ENCODE measurements at places on chromosomes 2 and 18.

DNA sequence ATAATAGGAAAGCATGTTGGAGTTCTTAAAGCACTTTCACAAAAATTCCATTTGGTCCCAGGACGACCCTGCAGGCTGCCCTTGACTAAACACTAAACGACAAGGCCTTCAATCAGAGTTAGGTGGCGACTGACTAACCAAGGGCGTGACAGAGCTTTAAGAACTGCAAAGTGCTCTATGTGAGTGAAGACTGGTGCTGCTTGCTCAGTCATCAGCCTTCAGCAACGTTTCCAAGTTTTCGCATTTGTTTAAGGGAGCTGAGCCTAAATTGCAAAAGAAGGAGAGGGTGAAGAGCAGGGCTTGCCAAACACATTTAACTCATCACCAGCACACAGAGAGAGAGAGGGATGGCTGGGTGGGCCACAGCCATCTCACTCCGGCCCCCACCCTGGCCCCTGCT lies 204.7 kb upstream of the PID1 start:
- no peak for DNase-seq

DNA sequence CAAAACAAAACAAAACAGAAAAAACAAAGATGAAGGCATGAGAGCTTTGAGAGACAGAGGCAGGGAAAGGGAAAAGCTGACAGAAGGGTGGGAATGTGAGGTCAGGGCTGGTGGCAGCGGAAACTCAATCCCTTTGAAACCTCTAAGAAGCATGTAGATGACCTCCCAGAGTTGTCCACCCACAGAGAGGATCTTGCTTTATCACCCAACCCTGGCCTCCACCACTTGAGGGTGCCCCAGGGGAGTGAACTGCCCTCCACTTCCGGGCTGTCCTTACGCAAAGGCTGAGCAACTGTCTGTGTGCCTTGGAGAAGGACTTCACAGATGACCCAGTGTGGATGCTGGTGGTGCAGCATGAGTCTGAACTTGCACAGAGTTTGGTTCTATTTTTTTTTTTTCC lies 26.7 kb downstream of the PDCL3 start:
- no peak for DNase-seq

DNA sequence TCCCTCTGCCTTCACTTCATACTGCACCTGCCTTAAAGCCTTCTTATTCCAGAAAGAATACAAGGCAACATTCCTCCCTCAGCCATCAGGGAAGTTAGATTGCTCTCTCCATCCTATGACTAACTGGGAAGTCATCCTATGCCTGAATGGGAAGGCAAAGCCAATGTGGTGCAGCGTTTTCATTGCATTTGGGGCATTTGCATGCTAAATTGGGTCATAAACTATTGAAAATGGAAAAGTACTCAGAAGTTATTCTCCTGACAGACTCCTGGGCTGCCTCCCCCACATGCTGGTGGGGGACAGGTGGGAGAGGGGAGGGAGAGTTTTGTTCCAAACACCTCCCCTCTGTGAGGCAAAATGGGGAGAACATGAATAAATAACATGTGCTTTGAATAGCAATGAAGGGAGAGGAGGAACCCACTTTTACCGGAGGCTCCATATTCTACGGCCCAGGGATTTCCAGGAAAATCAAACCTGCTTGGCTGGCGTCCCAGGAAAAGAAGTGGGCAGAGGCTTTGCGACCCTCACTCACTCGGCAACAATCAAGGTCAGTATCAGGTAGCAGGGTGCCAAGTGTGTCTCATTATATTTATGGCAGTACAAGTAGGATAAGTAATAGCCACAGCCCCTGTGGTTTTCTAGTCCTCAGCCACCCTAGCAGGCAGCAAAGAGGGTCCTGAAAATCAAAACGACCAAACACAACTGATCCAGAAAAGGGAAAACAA lies 84.1 kb downstream of the BOD1L2 start:
- peak; percentile 86 for DNase-seq

GRCh38 chr2:6337472-6337820 lies 528.3 kb downstream of the CMPK2 start:
- DNase-seq, result no peak

DNA sequence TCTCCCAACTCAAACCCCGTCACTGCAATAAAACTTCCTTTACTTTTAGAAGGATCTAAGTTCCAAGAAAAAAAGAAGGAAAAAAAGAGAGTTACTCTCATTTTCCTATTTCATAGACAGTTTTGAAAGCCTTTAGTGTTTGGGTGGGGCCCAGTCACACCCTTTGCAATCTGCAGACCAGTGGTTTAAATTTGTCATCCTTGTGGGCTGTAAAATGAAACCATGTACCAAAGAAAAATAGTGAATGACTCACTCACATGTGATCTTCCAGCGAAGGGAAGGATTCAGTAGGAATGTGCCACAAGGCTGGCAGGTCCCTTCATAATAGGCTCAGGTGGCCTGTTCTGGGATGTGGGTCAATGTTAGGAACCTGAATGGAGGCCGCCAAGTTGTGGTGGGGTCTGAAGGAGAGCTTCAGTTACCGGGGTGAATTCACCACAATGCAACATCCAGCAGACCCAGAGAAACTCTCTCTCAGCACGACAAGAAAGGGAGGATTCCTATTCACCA lies 28.3 kb downstream of the ANXA4 start:
- no peak for DNase-seq

GRCh38 chr2:41949091-41949882 lies 98.5 kb upstream of the PKDCC start:
- no peak for DNase-seq

GRCh38 chr18:48637081-48637990 lies 98.5 kb downstream of the CTIF start:
- DNase-seq, result no peak

DNA sequence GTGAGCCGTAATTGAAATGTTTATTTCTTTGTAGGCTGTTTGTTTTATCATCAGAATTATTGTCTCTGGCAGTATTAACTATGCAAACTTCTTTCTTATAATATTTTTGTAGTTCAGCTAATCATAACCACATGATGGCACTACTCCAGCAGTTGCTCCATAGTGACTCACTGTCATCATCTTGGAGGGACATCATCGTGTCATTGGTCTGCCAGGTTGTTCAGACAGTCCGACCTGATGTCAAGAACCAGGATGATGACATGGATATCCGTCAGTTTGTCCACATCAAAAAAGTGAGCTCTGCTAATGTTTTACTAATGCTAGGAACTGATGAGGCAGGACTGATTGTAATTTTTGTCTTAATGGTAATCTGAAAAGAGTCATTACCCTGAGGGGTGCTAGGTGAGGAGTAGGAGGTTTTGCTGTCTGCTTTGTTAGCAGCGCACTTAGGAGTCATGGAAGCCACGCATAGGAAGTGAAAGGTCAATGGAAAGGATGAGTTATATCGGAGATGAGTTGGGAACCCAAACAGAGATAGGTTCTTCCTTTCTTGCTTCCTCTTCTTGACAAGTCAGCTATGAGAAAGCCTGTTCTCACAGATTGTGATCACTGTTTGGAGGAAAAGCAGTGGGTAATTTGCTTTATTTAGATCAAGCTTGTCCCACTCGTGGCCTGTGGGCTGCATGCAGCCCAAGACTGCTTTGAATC lies 49.2 kb downstream of the PIKFYVE start:
- DNase-seq, result no peak

DNA sequence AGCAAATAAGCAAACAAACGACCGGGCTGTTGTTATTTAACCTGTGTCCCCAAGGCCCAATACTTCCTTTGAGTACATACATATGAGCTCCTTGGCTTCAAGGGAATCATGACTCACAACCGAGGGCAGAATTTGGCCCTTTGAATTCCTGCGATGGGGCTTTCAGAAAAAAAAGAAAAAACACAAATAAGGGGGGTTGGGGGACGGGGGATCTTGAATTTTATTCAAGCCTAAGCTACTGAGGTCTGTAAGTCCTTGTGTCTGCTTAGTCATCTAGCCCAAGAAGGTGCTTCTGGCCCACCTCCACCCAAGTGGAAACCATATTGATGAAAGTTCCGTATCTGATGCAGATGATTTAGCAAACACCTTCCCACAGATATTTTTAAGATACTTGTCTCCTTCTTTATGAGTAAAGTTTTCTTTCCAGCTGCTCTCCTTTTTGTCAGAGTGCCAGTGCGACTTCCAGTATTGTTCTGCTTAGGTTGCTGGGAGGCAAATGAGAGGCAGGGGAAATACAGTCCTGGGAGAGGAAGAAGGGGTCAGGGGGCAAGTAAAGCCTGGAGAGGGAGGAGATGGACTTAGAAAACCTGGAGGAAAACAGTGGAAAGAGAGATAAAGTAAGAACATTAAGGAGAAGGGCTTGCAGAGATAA lies 169.6 kb downstream of the ZEB2 start:
- DNase-seq, result no peak

- peak; percentile 15 for DNase-seq
Observed at GRCh38 chr2:31729442-31730092, 148.8 kb upstream of the SRD5A2 start.

GRCh38 chr18:52570975-52571374 lies 231.0 kb downstream of the DCC start:
- no peak for DNase-seq

- no peak for DNase-seq
Observed at GRCh38 chr18:3279201-3280185, 17.6 kb downstream of the MYL12B start.

DNA sequence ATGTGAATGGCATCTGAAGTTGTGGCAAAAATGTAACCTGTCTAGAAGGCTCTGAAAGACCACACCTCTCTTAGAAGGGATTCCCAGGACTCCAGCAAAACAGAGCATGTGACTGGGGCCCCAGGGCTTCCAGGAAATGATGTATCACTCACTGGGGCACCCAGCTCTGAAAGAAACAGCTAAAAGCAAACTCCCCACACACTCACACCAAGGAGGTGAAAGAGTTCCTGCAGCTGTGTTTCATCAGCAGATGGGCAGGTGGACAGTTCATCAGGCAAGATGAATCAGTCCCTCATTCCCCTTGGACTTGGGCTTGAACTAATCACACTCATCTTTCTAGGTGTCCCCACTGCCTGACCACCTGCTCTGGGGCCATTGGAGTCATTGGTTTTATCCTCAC lies 76.2 kb downstream of the CCBE1 start:
- no peak for DNase-seq

DNA sequence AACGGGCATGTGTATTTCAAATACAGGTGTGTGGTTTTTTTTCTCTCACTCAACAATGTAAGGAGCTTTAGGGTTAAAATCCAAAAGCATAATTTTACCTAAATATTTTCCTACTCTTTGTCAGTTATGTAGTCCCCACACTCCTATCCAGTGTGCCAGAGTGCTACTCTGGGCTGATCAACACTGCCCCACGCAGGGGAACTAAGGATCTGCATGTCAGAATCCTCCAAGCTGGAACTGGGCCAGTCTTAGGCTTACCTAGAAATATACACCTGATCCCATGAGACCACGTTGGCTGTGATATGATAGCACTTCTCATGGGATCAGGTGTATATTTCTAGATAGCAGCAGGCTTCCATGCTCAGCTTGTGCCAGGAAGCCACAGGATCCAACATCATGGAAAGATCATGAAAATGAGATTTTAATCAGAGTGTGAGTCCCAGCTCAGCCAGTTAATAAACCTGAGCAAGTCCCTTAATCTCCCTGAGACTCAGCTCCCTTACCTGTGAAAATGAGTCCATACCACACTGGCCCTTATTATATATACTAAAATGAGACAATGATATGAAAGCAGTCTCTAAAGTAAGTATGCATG lies 29.7 kb downstream of the CCDC141 start:
- peak; percentile 18 for DNase-seq

DNA sequence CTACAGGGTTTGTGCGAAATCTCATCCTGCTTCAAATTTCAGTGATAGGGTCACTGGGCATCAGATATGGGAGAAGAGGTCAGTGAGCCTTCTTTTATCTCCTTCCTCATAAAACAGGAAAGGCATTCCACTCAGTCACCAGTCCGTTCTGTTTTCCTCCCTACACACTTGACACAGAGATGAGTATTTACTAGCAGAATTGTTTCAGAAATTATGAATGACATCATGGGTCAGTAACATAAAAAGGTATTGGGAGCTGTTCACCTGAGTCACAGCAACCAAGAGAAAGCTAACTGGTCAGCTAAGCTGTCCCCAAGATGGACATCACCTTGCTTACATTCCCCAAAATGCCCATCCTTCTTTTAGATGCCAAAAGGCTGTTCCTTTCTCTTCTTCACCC lies 96.3 kb downstream of the ACVR1 start:
- DNase-seq, result no peak

DNA sequence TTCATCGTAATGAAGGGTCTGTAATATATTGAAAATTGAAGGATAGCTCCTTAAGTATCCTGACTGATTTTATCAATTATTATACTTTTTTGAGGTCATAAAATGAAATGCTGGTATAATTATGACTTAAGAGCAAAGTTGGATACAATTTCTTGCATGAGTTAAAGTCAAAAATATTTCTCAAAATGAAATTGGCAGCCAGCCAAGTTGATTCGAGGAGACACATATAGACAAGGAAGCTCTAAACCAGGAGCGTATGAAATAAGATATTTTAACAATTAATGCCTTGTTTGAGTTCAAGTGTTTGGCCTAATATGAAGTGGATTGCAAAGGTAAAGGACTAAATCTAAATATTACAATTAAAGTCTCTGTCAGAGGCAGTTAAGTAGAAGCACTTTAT lies 260.4 kb upstream of the DSEL start:
- DNase-seq, result no peak

DNA sequence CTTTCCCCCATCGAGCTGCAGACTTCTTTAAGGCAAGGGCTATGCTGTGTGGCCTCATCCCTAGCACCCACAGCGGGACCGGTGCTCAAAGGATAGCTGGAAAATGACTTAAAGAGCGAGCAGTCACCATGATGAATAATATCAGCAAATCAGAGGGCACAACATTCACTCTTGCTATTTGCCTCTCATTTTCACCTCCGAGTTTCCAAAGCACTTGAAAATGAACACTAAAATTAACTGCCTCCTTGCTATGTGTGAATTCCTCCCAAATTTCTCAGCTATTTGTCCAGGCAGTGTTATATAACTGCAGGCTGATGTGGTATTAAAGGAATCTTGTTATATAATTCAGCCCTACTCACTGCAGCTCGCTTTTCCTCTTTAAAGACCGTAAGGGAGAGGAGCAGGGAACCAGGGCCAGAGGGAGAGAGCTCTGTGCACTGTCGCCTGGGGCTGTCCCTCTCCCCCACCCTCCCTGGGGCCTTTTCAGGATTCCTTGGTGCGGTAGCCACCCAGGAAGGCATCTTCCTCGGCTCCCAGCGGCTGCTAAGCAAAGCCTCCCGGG lies 1.4 kb downstream of the CYS1 start:
- no peak for DNase-seq

DNA sequence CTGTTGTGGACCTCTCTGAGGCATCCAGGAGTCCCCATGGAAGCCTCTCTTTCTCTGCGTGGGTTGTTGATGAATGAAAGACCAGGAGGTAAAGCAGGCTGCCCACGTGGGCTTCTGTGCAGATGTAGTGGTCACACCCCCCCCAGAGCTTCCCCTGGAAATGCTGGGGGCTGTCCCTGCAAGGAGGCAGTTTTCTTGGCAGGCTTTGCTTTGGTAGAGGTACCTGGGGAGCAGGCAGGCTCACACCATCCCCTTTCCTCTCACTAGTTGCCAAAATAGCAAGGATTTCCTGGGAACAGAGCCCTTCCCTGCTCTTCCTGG lies 97.6 kb upstream of the MAP3K20 start:
- DNase-seq, result no peak

GRCh38 chr2:25044990-25045389 lies 3.1 kb downstream of the EFR3B start:
- DNase-seq, result no peak

- peak; percentile 54 for DNase-seq
Observed at GRCh38 chr2:20052229-20052851, 912 bp upstream of the LAPTM4A start.

Data from NCI-H1092 treated with DMSO at 0.1 percent for 48 hours (cell line).